ENCODE measurements at places on chromosomes 1 and 21.

DNA sequence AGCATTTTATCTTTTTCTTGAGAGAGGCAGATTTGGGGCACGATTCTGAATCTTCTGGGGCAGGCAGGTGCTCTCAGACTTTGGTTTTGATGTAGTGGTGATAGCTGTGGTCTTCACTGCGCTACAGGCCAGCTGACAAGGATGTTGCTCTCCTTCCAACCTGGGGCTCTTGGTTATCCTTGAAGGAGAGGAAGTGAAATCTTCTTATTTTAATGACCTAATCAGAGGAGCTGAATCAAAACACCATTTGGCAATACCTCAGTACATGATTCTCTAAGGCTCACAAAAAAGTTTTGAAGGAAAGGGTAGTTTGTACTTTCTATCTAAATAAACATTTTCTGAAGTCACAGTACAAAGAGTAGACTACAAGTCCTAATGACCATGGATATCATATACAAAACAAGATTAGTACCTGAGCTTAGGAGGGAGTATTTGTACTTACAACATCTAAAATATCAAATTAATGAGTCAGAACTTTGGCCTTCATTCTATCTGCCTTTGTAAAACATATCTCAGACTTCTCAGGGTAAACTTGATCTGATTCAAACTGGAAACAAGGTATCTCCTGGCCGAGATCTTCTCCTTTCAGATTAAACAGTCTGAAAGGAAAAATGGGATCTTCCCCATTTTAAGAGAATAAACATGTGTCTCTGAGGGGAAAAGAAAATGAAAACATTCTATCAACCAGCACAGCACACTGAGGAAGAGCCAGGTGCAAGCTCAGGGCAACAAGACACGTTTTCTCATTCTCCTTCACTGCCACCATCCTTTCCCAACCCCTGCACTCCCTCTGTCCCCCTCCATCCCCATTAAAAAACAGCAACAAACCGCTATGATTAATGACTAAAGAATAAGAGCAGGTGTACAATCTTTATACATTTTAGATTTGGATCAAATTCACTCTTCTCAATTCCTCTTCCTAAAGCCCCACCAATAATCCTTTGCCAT lies 69.2 kb downstream of the SH3GLB1 start:
- DNase-seq, result no peak

GRCh38 chr1:24606621-24607020 lies 36.5 kb upstream of the SRRM1 start:
- DNase-seq, result no peak

DNA sequence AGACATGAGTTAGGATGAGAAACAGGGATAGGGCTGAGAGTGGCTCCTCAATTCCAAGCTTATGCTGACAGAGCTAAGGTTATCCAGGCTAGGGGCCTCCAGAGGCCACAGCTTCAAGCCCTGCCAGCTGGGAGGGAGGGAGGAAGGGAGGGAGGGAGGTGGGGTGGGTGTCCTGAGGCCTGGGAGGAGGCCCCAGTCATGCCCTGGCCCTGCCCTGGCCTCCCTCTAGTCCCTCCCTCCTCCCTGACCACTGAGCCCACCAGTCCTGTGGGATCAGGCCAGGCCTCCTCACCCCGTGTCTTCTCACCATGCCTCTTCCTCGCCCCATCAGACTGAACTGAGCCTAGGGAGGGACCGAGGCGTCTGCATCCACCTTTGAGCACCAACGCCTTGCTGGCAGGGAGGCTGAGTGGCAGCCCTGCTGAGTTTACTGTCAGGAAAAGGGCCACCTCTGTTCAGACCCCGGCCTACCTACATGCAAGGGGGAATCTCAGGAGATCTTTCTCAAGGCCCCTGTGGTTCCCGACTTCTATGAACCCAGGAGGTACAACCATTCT lies 116.1 kb downstream of the NPHP4 start:
- no peak for DNase-seq

- no peak for DNase-seq
Measured at GRCh38 chr1:5860277-5860676, 131.9 kb downstream of the NPHP4 start.

DNA sequence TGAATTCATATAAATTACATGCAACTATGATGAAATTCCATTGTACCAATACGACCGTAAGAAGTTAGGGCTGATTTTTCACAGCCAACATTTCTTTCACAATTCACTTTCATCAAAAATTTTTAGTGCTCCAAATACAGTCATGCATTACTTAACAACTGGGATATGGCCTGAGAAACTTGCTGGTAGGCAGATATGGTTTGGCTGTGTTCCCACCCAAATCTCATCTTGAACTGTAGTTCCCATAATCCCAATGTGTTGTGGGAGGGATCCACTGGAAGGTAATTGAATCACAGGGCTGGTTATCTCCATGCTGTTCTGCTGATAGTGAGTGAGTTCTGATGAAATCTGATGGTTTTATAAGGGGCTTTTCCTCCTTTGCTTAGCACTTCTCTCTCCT lies 244.4 kb downstream of the AKT3 start:
- no peak for DNase-seq

DNA sequence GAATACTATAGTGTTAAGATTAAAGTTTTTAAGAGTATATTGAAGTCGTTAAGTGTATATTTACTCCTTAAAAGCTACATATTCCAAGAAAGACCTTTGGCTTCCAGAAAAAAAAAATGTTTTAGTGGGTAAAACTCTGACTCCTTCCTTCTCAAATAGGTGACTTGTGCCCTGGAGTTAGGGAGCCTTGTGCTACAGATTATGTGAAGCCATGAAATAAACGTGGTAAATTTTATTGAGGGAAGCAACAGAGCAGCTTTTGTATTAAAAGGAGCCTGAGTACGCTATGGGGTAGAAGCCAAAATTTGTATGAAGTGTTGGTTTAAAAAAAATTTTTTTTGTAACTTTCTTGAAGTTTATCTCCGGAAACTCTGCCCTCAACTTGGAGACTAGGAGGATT lies 994 bp downstream of the RO60 start:
- no peak for DNase-seq

DNA sequence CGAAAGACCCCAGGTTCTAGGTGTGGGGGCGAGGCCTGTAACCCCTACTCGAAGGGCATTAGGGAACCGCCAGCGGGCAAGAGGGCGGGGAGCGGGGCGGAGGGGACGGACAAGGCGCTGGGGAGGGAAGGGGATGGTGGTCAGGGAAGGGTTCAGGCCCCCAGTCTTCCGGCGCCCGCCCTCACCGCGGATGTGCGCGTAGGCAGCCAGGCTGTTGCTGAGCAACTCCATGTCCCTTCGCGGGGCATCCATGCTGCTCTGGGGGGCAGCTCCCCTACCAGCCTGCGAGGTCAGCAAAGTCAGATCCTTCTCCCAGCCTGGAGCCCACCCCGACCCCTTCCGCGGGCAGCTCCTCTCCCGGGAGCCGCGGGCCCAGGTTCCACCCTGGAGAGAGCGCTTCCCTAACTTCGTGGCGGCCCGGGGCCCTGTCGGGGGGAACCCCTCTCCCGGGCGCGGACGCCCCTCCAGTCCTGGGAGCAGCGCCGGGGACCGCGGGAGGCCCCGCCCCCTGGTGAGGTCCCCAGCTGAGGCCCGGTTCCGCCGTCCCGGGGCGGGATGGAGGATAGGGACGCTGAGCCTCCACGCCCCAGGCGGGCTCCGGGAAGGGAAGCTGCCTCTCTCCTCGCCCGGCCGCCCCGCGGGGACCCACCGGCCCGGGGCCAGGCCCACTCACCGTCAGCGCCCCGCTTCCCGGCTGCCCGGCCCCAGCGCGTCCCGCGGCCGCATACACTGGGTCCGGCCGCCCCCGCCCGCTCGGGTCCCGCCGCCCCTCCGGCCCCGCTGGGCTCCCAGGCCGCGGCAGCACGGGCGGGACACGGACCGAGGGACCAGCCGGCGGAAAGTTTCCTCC lies 434 bp downstream of the EVA1B start:
- DNase-seq, result no peak

DNA sequence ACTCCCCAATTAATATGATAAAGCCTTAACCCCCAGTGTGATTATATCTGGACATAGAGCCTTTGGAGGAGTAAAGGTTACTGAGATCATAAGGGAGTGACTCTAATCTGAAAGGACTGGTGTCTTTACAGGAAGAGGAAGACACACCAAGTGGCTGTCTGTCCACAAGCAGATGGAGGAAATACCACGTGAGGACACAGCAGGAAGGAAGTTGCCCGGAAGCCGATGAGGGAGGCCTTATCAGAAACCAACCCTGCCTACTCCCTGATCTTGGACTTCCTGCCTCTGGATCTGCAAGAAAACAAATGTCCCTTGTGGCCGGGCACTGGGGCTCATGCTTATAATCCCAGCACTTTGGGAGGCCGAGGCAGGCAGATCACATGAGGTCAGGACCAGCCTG lies 110.3 kb upstream of the CHRM3 start:
- DNase-seq, result no peak

DNA sequence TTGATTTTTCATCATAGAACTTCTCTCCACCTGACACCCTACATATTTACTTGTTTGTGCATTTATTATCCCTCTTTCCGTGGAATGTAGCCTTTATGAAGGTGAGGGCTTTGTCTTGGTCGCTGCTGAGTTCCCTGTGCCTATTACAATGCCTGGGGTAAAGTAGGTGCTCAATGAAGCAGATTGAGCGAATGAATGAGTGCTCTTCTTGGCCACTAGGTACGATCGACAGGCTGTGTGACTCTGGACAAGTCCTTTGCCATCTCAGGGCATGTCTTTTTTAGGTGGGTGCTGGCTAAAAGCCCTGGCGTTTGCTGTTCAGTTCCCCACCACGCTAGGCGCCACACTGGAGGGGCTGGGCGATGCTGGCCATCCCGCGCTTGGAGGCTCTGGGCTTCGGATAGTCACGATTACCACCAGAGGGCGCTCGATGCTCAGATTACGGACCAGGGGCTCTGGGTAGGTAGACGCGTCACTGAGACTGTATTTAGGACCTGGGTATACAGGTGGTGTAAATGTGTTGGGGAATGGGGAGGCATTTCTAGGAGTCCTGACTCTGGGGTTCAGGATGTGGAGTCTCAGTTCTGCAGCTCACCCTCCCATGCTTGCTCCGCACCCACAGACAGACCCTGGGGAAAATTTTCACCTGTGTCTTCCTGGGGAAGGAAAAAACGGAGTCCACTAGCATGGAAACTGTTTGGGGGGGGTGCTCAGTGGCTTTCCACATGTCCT lies 71.0 kb upstream of the CSF3R start:
- DNase-seq, result peak; percentile 12

- no peak for DNase-seq
Measured at GRCh38 chr1:23673086-23673813, 18.4 kb upstream of the RPL11 start.

- no peak for DNase-seq
Measured at GRCh38 chr1:226034482-226034881, 28.0 kb upstream of the H3-3A start.

- no peak for DNase-seq
Measured at GRCh38 chr1:112628516-112628915, 8.9 kb downstream of the CAPZA1 start.

GRCh38 chr1:101187297-101187696 lies 49.5 kb upstream of the S1PR1 start:
- no peak for DNase-seq

GRCh38 chr1:197173571-197174507 lies 27.4 kb upstream of the ASPM start:
- no peak for DNase-seq

DNA sequence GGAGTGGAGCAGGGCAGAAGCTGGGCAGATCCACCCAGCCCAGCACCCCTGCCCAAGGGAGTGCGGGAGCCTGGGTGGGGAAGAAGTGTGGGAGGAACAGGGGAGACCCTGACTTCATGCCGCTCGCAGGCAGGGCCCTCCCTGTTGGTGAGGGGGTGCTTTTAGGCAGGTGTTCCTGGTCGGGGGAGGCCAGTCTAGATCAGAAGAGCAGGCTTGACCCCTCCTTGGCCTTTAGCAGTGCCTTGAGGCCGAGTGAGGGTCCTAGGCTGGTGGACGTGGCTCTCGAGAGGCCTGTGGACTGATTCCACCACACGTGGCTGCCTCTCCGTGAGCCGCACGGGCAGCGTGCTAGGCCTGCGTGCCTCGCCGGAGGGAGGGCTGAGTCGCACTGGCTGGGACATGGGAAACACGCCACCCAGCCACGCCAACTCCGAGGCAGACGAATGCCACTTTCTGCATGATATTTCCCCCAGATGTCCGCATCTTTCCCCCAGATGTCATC lies 19.4 kb upstream of the COL18A1 start:
- DNase-seq, result no peak

DNA sequence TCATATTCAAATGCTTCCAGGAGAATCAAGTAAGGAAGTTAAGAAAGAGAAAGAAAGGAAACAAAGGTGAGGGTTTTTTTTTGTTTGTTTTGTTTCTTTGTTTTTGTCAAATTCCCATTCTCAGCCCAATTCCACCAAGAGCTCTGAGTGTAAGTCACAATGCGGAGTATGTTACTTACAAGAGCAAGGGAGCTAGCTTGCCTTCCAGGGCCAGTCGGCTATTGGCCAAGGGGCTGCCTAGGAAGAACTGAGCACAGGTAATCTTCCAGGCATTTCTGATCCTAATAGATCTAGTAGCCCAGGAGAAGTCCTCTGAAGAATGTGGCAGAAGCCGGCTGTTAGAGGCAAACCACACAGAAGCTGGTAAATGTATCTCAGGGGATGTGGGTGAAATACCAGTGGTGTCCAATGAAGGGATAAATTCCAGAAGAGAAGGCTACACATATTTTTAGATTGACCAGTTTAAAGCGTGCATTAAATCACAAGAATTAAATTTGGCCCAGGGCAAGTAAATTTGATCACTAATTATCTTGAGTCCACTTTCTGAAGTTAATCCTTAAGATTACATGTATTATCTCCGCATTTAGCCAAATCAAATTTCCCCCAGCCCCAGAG lies 239.6 kb upstream of the ADAMTS5 start:
- no peak for DNase-seq

DNA sequence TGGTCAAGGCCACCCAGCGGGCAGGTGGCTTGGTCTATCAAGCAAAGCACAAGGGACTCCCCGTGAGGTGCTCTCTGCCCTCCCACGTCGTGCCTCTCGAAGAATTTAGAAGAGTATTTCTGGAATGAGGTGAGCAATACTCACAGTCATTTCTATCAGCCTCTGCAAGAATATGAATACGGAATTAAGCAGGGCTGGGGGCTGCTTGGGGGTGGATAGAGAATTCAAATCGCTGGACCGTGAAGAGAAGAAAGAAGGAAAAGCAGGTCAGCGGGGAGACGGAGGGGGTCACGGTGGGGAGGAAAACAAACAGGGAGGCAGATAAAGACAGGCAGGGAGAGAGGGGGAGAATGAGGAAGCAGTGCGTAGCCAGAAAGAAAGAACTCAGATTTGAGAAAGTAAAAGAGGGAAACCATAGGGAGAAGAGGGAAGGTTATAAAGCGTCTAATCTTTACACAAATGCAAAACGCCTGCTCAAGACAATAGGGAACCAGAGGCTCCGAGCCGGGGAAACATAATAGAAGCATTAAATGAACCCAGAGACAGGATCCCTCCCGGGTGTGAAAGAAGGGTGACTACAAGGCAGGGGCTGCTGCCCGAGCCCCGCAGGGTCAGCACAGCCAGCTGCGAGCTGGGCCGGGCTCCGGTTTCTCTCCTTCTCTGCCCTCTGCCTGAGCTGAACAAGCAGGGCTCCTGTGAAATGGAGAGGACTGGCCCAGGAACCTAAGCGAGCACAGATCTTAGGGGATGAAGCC lies 2.1 kb upstream of the EDN2 start:
- no peak for DNase-seq

GRCh38 chr1:236706183-236706582 lies 19.9 kb downstream of the ACTN2 start:
- DNase-seq, result no peak

- no peak for DNase-seq
Measured at GRCh38 chr1:9606948-9607347, 18.2 kb downstream of the TMEM201 start.
